ENCODE measurements at places on chromosomes 6 and 20.
A peak's percentile ranks its signal among the peaks of the same experiment; 100 is the strongest.

DNA sequence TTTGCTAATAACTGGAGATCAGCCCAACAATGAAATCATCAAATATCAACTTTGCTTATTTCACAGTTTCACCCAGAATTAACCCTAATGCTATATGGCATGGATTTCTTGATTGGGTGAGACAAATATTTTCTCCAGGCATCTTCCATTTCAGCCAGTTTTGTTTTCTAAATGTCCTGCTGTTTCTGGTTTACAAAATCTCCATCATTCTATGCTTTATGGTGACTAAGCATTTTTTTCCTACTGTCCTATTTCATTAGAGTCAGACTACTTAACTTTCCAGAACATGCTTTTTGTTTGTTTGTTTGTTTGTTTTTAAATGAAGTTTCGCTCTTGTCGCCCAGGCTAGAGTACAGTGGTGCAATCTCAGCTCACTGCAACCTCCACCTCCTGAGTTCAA is 59.5 kb upstream of the EXOC2 start:
- no peak for DNase-seq

GRCh38 chr6:136526196-136526930 is 23.9 kb downstream of the MAP7 start:
- no peak for DNase-seq

- no peak for DNase-seq
Observed at GRCh38 chr6:3283241-3283640, 24.5 kb downstream of the PSMG4 start.

DNA sequence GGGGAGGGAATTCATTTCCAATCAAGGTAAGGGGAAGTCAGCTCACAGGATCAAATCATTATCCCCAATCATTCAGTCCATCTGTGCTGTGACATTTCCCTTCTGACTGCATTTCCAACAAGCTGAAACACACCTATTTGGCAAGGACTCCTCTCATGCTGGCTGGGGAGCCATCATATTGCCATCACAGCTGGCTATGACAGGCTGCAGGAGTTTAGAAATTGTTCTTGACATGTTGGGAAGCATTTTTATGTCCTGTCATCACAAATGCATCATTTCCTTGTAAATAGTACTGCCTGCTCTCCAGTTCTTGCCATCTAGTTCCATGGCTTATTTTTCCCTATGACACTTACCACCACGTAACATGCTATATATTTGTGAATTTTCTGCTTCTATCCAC is 113.9 kb upstream of the TMEM170B start:
- DNase-seq, result no peak

- DNase-seq, result no peak
Observed at GRCh38 chr6:139872665-139873064, 498.2 kb upstream of the CITED2 start.

DNA sequence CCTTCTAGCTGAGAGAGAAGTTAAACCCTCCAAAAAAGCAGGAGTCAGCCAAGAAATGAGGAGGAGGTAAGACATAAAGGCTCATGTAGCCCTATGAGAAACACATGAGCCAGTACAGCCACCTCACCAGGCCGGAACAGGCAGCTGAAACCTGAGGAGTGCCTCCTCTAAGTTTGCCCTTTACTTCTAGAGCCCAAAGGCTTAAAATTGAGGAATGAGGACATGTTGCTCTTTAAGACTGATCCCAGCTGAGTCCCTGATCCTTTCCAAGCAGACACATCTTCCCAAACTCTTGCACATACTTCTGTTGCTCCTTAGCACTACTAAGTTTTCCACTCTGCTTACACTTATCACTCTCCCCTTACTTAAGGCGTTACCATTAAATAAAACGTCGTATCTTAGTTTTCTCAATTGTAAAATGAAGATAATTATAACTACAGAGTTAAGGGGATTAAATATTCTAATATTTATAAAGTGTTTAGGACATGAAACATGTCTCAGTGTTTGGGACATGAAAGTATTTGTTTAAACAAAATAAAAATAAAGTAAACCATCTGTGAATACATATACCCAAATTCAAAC is 124.0 kb downstream of the OGFRL1 start:
- no peak for DNase-seq

DNA sequence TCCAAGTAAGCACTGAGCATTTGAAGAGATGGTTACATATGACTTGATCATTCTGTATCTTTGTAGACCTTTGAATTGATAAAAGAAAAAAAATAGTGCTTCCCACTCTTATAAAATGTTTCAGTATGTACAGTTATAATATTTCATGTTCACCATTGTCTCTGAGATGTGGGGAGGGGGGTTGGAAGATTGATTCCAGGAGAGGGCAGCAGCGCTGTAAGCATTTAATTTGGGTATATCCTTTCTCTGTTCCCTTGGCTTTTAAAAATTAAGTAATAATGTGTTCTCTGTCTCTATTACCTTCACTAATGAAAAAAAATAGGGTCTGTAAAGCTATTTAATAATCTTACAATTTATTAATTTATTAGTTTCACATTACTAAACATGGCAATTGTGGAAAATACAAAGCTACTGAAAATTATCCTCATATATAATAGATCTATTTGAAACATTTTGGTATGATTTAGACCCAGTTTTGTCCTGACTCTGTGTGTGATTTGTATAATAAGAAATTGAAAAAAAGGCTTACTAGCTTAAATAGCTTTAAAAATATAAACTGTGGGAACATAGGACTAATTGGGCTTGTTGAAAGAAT is 341.2 kb downstream of the CDKAL1 start:
- no peak for DNase-seq

- DNase-seq, result no peak
Observed at GRCh38 chr6:65646544-65646943, 60.5 kb downstream of the EYS start.

DNA sequence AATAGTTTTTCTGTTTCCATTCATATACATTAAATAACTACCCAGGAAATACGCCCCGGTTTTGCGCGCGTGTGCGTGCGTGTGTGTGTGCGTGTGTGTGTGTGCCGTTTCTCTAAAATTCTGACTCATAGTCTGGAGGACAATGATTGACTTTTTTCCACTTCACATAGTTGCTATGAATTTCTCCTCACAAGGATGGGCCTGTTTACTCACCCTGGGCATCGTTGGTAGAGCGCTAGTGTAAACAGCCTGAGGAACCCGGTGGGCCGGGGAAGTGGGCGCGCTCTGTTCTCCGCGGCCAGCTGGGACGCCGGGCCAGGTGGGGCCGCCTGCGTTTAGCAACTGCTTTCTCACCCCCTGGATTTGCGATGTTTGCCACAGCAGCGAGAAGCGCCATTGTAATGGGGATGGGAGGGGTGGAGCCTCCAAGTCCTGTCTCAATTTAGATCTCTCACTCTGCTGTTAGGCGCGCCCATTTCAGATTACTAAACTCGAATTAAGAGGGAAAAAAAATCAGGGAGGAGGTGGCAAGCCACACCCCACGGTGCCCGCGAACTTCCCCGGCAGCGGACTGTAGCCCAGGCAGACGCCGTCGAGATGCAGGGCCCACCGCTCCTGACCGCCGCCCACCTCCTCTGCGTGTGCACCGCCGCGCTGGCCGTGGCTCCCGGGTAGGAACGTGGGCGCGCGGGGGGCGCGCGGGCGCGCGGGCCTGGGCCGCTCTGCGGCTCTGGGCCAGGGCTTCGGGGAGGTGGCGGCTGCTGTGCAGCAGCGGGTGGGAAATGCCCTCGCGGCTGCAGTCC is at the start of gene CD109:
TSS of gene CD109 (plus strand) at position 585 of the 803 bp plus-strand sequence. CDS start at position 598, 13 bp downstream.
- DNase-seq, result no peak

DNA sequence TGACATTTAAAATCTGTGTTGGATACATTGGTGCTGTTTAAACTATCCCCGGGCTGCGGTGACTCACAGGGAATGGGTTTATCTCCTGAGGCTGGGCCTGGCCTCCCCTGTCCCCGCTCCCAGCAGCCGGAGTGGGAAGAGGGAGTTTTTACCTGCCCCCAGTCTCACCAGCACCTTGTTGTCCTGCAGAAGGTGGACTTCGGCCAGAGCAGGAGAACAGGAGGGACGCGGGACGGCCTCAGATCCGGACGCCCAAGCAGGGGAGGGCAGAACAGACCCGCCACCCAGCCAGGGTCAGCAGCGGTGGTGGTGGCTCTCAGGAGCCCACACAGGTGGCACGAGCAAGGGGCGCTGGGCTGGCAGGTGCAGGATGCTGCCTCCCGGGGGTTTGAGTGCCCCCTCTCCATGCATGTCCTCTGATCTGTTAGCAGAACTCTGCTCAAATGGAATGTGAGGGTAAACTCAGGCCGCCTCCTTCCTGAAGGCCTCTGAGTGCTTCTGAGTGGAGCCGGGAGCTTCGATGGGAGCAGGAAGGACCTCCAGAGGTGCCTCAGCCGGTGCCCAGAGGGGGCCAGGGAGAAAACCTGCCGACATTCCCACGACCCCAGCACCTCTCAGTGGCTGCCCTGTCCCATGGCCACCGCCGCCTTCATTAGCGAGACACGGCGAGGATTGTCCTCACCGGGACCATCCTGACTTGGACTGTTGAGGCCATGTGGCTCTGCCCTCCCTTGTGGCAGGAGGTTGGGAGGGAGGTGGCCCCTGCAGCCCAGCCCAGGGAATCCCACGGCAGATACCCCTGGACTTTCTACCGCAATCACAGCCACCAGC is 43.4 kb upstream of the MRGBP start:
- DNase-seq, result no peak

DNA sequence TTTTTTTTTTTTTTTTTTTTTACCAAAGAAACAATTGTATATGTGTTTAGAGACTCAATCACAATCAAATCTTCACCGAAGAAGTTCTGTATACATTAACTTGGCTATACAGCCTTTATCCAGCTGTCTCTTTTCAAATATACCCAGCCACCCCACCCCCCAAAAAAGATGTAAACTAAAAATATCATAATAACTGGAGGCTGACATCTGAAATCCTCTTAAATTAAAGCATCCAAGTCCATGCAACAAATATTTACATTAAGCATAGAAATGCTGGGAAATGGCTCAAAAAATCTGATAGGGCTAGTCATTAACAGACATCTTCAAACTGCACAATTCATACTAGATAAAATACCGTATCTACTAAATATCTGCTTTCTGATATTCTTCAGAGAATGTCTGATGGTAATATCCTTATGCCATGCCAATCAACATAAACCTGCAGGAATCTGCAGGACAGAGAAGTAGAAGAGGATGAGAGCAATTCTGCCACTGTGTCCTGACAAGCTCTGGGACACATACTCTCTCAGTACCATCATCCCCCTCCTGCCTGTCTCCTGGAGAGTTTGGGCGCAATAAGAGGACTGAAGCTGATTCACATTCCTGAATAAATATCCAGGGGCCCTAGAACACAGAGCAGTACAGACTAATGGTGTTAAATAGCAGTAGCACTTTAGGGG is 152.4 kb downstream of the KIF6 start:
- no peak for DNase-seq

- DNase-seq, result peak; percentile 84
Observed at GRCh38 chr6:160088069-160088783, 33.4 kb upstream of the SLC22A1 start.

Measured in osteocyte (in vitro differentiated cells).